ENCODE measurements at places on chromosomes 2 and 18.

DNA sequence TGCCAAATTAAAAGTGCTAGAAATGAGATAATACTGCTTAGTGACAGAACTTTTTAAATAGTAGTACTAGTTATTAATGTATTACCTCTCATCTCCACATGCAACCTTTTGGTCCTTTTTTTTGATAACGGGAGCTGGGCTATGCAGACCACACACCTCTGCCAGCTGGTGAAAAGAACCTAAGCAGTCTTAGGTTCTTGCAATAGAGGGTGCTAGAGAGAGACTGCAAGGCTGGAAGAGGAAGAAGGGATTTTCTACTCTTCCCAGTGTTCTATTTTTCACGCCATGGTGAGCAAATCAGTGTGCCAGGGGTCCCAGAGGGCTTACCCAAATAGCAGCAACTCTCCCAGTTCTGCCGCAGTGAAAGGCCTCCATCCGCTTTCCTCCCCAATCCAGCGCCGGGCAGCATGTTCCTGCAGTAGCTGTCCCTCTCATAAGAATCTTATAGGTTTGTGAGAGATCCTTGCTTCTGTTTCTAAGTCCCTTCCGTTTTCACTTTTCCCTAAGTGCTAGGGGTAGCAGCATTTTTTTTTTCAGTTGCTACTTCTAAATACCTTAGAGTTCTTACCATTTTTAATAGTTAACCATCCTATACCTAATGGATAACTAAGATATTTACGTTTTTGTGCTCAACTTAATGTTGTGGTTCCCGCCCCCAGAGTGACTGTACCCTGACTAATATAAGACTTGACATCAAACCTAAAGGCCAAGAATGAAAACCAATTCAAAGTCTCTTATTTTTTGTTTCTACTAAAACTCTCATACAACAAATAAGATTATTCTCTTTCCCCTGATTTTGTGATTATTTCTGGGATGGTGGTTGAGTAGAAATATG, 69.4 kb upstream of the UBE2E3 start:
- DNase-seq = no peak

DNA sequence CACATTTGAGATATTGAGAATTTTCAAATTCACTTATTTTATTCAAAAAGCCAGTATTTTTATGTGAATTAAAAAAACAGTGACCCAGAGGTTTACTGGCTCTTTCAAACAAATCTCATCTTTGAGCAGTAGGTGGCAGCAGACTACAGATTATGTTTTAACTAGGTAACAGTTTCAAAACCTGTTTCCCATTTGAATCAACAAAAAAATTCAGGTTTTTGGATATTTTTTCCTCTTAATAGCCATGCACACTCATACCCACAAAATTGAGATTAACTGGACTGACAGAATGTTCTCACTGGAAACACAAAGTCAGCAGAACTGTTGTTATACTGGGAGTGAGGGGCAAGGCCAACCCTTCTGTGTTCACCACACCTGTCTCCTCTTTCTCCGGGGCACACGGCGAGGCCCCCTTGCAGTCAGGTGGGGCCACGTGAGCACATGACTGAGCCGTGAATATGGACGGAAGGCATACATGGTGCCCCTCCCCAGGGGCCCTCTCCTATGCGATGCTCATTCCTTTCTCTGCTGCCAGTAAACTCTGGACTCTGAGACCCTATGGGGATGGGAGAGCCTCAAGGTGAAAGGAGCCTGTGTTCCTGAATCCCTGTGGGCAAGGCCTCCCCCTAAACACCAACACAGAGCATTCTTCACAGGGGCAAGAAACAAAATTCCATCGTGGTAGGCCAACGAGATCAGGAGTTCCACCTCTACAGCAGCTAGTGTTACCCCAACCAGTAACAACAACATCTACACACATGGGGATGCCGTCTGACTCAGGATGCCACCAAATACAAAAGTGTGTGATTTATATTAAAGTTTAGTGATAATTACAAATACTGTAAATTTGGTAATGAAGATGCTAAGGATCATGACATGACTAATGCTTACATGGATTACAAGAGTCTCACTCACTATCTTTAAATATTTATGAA, 80.4 kb downstream of the LPIN2 start:
- no peak for DNase-seq

DNA sequence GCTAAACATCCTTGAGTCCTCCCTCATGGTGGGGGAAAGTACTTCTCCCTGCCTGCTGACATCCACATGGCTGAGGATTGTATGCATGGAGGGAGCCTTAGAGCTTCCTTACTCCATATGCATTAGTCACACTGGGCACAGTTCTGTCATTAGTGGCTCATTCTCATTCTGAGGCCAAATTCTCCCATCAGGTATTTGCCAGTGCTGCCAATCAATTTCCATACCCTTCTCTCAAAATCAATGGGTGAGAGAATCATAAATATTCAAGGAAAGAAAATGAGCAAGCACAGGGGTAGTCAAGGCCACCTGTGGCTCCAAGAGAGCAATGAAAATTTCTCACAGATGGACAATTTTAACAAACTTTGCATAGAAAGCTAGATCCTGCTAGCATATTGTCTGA, 422.6 kb upstream of the SETBP1 start:
- DNase-seq = no peak

DNA sequence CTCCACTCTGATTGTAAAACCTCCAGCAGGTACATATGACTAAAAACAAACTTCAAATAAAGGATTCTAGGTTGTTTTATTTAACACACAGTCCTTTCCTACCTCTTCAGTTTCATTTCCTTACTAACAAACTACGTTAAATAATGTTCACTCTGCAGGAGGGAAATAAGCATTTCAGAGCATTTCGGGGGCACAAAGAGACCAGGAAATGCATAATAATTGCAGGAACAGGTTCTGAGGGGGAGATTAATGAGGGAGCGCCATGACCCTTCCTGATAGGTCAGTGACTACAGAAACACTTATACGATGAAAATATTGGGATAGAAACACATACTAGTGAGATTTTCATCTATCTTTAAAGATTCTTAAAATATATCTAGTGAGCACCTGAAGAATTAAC, 416.6 kb downstream of the NRXN1 start:
- no peak for DNase-seq

GRCh38 chr2:121101093-121101715, 183.8 kb downstream of the TFCP2L1 start:
- no peak for DNase-seq

DNA sequence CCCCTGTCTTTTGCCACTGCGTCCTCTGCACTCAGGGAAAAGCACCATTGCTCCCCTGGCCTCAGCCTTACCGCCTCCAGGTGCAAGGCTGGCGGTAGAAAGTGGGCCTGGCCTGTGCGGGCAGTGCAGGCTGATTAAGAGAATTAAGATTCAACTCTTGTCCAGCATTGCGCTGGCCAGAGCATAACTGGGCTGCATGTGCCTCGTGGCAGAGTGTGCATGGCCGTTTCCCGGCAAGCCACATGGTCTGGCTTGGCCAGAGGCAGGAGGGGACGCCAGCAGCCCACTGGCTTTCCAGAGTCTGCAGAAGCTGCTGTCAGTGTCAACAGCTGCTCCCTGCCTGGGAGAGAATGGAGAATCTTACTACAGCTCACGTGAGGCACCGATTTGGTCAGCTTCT, 12.3 kb downstream of the NTSR2 start:
- DNase-seq = no peak

GRCh38 chr2:78077633-78078032, 555.5 kb upstream of the LRRTM4 start:
- no peak for DNase-seq

DNA sequence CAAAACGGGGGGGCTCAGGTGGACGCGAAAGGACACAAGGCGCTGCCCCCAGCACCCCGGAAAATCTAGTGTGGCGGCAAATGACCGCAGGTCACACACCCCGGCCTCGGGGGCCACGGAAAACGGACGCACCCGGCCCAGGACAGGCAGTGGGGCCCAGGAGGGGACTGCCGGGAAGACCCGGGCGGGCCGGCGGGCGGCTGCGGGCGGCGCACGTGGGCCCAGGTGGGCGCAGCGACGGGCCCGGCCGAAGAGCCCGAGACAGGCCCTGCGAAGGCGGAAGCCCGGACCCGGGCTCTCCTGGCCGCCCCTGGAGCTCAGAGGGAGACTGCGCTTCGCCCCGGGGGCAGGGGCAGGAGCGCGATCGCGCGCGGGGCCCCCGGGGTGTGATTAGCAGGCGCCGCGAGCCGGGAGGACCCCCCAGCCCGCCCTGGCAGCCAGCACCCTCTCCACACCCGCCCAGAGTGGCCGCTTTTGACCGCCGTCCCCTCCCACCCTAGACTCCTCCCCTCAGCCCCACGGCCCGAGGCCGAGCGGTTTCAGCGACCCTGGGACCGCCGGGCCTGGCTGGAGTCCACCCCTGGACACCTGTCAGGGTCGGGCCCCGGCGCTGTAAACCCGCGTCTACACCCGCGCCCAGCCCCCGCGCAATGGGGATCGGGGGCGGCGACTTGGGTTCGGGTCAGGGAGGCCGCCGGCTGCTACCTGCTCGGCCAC, 773 bp downstream of the MBP start:
- no peak for DNase-seq

GRCh38 chr2:176613323-176613987, 344.2 kb downstream of the MTX2 start:
- DNase-seq = no peak

GRCh38 chr2:221816566-221816965, 244.5 kb upstream of the EPHA4 start:
- DNase-seq = no peak

DNA sequence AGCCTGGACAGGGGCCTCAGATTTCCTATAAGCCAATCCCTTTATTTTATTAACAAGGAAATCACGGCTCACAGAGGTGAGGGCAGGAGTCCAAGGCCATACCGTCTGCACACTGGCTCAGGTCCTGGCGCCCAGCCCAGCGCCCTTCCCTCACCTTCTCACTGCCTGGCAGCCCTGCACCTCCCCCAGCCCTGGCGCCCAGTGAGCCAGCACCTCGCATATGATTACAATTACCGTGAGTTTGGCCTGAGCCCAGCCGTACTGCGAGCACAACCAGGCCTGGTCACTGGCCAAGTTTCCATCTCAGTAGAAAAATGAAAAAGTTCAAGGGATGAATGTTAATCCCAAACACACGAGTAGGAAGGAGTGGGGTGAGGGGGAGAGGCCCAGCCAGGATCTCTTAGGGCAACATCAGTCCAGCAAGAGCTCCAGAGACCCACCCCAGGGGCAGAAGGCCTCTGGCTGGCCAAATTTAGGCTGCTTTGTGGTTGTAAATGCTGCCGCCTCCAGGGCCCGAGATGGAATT, 68.4 kb downstream of the MCFD2 start:
- no peak for DNase-seq

GRCh38 chr2:24380820-24381219, 20.5 kb upstream of the ITSN2 start:
- DNase-seq = no peak

GRCh38 chr2:69227716-69228115, 159.3 kb downstream of the GFPT1 start:
- DNase-seq = no peak

GRCh38 chr2:80168037-80168436, 136.5 kb downstream of the LRRTM1 start:
- DNase-seq = no peak

GRCh38 chr2:128642316-128642715, 323.6 kb upstream of the HS6ST1 start:
- no peak for DNase-seq

DNA sequence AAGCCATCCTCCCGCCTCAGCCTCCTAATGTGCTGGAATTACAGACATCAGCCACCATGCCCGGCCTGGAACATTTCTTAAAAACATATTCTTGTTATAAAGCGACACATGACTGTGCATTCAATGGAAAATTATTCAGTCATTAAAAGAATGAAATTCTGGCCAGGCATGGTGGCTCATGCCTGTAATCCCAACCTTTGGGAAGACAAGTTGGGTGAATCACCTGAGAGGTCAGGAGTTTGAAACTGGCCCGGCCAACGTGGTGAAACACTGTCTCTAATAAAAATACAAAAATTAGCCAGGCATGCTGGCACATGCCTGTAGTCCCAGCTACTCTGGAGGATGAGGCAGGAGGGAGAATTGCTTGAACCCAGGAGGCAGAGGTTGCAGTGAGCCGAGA, 21.6 kb upstream of the RPRD1A start:
- DNase-seq = no peak

GRCh38 chr2:139492131-139492680, 712.0 kb upstream of the NXPH2 start:
- no peak for DNase-seq

GRCh38 chr2:74205596-74205995, 7.2 kb downstream of the MTHFD2 start:
- no peak for DNase-seq

DNA sequence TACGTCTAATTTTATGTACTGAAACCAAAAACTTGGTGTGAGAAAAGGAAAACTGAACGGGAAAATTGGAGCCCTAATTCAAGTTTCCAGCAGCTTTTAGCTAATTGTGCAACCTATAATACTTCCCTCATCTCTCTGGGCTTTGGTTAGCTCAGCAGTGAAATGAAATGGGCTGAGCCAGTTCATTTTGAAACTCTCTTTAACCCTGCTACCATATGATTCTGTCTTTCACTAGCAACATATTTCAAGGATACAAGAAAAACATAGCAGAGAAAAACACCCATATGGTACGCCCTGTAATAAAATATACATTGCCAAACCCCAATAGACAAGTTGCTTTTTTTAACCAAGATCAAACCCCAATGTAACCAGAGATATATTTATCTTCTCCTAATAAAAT, 799 bp downstream of the SYT4 start:
- DNase-seq = no peak

DNA sequence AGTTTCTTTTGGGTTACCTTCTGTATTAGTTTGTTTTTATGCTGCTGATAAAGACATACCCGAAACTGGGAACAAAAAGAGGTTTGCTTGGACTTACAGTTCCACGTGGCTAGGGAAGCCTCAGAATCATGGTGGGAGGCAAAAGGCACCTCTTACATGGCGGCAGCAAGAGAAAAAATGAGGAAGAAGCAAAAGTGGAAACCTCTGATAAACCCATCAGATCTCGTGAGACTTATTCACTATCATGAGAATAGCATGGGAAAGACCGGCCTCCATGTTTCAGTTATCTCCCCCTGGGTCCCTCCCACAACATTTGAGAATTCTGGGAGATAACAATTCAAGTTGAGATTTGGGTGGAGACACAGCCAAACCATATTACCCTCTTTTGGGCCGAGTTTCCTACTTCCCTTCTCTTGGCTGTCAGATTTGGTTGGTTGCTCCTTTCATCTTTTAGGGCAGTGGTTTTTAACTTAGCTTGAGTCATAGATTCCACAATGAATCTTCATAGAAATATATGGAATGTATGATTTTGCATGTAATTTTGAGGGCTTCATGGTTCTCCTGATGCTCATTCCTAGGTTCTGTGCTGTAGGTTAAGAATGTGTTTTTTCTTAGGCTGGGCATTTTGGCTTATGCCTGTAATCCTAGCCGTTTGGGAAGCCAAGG, 44.2 kb downstream of the CEP192 start:
- DNase-seq = no peak

GRCh38 chr2:8303322-8303832, 378.5 kb upstream of the ID2 start:
- DNase-seq = peak; percentile 59

- DNase-seq = no peak
These were observed 516.2 kb downstream of the DCDC2C start for GRCh38 chr2:4219571-4219970.

All from stimulated activated CD8-positive, alpha-beta memory T cell treated with anti-CD3 and anti-CD28 coated beads, Interleukin-7, amount 100 ng/mL, for 1 hour (primary cell).